HT-29 (cell line): ENCODE measurements at places on chromosomes 7 and 10. TPM values are rescaled to one million over a fixed set of nuclear protein-coding genes. Genes with fewer than 3 reads are reported as not detected.
A peak's percentile ranks its signal among the peaks of the same experiment; 100 is the strongest.

BAIAP2L1 gene
- 46.2 and 48.0 TPM in 2 replicates for total RNA-seq

C10orf53 gene
- not detected in 2 replicates for total RNA-seq

STOX1 gene
- 0.69 and 2.5 TPM in 2 replicates for total RNA-seq

NME8 gene
- not detected in 2 replicates for total RNA-seq

SLC26A5 gene
- not detected in 2 replicates for total RNA-seq

DNA2 gene
- 8.9 and 10.3 TPM in 2 replicates for total RNA-seq

- no peak for DNase-seq
These were observed 68.2 kb downstream of the ELAPOR2 start for GRCh38 chr7:86991093-86991769.

DNA sequence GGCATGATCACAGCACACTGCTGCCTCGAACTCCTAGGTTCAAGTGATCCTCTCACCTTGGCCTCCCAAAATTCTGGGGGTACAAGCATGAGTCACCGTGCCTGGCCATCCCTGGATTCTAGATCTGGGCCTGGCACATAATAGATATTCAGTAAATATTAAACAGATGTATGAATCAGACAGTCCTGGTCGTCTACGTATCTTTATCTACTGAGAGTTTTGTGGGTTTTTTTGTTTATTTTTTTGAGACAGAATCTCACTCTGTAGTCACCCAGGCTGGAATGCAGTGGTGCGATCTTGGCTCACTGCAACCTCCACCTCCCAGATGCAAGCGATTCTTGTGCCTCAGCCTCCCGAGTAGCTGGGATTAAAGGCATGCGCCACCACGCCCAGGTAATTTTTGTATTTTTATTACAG, 24.3 kb upstream of the ITGB1 start:
- DNase-seq: no peak

DNA sequence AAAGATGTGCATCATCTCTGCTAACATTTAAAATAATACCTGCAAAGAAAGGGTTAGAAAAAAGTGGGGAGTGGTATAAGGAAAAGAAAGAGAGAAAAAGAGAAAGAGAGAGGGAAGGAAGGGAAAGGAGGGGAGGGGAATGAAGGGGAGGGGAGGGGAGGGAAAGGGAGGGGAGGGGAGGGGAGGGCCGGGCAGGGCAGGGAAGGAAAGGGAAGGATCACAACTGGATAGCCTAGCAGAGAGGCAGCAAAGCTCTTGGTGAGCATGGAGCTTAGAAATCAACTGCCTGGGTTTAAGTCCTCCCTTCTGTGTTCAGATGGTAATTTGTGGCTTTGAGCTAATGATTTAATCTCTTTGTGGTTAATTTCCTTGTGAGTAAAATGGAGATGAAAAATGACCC, 5.4 kb upstream of the FAM237B start:
- DNase-seq: no peak

DNA sequence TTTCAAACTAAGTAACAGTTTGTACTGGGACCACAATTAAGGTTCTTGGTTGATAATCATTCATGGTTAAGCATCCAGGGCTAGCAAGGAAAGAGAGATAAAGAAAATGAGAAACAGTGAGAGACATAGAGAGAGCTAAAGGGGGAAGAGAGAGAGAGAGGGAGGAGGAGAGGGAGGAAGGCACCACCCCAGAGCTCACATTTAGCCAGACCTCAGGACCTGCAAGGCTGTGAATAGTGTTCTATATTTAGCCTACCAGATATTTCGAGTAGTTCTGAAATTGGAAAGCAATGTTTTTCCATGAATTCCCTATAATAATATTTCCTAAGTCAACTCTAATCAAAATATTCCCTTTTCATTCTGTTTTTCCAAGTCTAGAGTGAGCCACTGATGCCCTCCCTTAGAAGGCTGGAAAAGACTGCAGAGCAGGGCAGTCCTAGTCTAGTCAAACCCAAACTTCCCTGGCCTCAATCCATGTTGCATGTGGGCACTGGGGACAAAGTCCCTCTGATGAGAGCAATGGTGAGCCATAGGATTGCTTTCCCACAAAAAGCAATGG, 119.4 kb upstream of the INHBA start:
- DNase-seq: no peak

- DNase-seq: no peak
These were observed 44.9 kb upstream of the RASGEF1A start for GRCh38 chr10:43311794-43312193.

DNA sequence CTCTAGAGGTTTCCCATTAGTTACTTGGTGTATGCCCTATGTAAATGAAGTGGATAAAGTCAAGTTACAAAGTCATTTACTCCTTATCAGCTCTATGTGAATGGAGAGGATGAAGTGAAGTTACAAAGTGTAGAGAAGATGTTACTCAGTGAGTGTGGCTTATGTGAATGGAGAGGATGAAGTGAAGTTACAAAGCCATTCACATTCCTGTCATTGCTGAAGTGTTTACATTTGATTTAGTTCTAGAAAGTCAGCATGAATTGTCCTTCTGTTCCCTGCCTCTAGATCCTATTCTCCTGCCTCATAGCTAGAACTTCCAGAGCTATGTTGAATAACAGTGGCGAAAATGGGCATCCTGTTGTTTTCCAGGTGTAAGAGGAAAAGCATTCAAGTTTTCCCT, 880.1 kb downstream of the DNAJB9 start:
- no peak for DNase-seq

DNA sequence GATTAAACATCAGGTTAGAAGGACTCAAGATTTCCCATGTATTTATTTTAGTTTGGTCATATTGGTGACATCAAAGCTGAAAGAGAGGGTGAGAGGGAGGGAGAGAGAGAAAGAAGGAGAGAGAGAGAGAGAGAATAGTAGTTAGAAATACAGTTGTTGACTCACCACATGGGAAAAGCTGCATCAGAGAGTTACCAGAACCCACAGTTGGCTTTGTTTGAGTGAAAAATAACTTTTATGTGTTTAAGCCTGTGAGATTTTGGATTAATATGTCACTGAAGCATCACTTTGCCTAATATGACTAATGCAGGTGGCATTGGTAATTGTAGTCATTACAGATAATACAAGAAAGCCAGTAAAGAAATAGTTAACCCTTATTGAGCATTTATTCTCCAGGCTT, 303.9 kb downstream of the REEP3 start:
- no peak for DNase-seq

DNA sequence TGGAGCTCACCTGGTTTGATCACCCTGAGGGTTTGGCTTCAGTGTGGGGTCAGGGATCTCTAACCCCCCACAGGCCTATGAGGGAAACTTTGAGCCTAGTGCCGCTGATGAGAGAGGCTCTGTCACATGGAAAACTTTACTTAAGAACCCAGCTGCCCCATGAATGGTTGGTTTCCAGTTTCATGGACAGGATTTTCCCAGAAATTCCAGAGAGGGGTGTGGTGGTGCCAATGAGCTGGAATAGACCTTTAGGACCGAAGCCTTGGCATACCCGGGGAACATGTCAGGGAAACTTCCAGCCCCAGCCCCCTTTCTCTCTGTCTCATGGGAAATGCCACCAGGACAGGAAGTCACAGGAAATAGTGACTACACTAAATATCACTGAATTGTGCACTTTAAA, 36.9 kb downstream of the AKR1B1 start:
- DNase-seq: no peak

- DNase-seq: peak; percentile 82
These were observed 117.6 kb upstream of the FAM204A start for GRCh38 chr10:118459642-118460193.

DNA sequence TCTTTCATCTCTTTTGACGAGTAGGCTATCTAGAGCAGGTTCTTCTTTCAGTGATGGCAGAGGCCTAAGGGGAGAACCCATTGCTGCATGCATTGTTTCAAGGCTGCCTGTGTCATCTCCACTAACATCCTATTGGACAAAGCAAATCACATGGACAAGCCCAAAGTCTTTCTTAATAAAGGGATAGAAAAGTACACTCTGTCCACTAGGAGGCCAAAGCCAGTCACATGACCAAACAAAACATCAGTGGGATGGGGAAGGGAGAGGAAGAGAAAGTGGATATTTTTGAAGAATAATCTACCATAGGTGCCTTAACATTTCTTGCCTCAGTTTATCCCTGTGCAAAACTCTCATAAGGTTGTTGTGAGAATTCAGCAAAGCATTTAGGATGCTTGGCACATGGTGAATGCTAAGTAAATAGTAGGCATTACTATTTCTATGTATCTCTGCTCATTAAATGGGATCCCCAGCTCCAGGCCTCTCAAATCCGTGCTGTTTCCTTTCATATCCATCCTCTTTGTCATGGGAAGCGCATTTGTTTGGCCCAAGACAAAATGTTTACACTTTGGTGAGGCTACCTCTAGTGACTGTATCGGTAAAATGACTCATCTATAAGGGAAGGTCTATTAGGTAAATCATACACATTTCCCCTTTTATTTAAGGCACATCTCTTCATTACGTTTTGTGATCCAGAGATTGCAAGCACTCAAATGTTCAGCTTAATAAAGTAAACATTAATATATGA, 16.7 kb upstream of the CADPS2 start:
- peak; percentile 30 for DNase-seq
